ENCODE measurements at places on chromosomes 13 and 19.
A peak's percentile ranks its signal among the peaks of the same experiment; 100 is the strongest.

- DNase-seq, result peak; percentile 74
Measured at GRCh38 chr19:39212375-39212742, 8.3 kb upstream of the SYCN start.

GRCh38 chr13:74767050-74767449, 632.8 kb upstream of the KLF12 start:
- DNase-seq, result no peak

DNA sequence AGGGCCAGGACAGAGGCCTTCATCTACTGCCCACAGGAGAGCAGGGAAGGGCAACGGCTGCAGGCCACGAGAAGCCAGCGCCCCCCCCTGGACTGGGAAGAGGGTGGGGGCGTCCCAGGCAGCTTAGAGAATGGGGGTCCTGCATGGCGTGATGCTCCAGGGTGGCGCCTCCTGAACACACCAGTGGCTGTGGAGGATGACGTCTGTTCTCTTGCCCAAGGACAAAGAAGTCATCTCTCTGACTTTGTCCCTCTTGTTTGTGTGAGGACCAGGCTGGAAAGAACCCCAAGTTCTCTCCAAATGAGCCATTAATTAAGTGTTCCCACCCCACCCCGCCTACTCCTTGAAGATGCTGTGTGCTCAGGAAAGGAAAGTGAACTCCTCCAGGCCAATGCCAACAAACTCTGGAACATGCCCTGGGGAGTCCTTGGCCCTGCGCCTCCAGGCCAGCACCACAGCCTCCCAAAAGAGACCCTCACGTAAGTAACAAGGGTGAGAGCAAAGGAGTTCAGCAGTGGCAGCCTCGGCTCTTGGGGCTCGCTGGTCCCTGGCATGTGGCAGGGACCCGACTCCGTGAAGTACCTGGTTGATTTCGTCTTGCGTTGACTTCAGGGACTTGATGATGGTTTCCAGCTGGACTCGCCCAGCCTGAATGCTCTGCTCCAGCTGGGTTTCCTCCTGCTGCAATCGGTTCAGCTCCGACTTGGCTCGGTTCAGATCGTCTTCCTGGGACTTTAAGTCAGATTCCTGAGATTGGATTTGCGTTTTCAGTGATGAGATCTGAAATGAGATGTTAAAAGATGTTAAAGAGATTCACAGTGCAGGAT, 68.4 kb downstream of the EPS15L1 start:
- no peak for DNase-seq

DNA sequence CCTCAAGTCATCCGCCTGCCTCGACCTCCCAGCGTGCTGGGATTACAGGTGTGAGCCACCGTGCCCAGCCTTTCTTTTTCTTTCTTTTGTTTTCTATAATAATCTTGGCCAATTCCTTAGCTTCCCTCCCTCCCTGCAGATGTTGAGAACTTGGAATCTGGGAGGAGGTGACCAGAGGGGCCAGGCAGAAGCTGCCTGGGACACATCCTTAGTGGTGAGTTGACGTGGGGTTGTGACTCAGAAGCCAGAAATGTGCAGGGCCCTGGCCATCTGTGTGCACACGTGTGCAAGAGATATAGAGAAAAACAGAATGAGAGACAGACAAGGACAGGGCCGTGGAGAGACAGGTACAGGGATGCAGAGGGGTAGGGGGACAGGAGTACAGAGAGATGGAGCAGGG, 154.3 kb downstream of the SIPA1L3 start:
- DNase-seq, result no peak

DNA sequence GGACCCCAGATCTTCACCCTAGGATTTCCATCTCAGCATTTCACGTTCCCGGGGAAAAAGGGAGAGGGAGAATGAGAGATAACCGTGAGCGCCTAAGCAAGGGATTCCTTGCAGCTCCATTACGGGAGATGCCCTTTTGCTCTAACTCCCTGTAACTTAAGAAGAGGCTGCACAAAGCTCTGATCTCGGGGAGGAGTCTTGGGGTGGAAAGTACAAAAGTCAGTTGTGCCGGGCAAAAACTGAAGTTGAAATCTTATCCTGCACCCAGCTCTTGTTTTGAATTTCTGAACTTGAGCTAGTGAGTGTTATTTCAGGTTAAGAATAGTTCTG, 256.4 kb upstream of the SOX21 start:
- no peak for DNase-seq

GRCh38 chr13:34862311-34862710, 79.8 kb upstream of the NBEA start:
- no peak for DNase-seq
